ENCODE measurements at places on chromosomes 13 and 19. TPM values are rescaled to one million over a fixed set of nuclear protein-coding genes. Genes with fewer than 3 reads are reported as not detected.
A peak's percentile ranks its signal among the peaks of the same experiment; 100 is the strongest.

Gene FXYD7
- total RNA-seq = not detected

Gene FGF22
- total RNA-seq = not detected

Gene SIGLECL1
- not detected for total RNA-seq

Gene HSPB6
- 241 TPM for total RNA-seq

Gene GALP
- not detected for total RNA-seq

Gene SOX1
- total RNA-seq = not detected

Gene ZNF211
- total RNA-seq = 4.3 TPM

DNA sequence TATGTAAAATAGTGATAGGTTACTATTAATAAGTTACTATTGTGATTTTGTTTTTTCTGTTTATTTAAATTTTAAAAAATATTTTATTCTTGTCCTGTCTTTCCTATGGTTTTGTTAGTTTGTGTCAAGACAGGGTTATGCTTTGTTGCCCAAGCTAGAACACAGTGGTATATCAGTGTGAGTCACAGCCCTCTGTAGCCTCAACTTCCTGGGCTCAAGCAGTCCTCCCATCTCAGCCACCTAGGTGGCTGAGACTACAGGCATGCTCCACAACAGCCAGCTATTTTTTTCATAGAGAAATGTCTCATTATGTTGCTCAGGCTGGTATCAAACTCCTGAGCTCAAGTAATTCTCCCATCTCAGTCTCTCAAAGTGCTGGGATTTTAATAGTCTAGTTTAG lies 99.5 kb downstream of the ZNF675 start:
- no peak overlapping the region for H3K4me3 ChIP-seq
- H3K27me3 ChIP-seq = no peaks in the 10 kb centered on the region
- H3K36me3 ChIP-seq = no peaks in the 10 kb centered on the region
- H3K27ac ChIP-seq = no peak overlapping the region

DNA sequence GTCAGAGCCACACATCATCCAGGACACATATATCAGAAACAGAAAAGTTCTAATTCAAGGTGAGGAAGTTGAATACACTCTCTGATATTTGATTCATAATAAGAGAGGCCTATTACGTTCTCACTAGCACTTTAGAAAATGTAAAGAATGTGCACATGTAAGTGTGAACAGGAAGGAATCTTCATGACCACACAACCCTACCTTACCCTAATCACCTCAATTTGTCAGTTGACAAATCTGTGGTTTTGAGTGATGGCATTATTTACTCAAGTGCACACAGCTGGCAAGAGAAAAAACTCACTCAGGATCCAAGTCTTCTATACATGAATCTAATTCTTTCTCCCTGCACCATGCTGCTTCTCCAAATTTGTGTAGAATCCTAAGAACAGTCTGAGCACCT lies 445.8 kb downstream of the SUCLA2 start:
- no peaks in the 10 kb centered on the region for H3K36me3 ChIP-seq
- H3K27ac ChIP-seq = no peak overlapping the region
- no peak overlapping the region for H3K4me3 ChIP-seq
- DNase-seq = no peak
- H3K4me1 ChIP-seq = no peaks in the 10 kb centered on the region
- no peaks in the 10 kb centered on the region for H3K27me3 ChIP-seq

GRCh38 chr13:20069956-20070355 lies 90.9 kb downstream of the GJA3 start:
- H3K4me3 ChIP-seq = no peak overlapping the region
- H3K36me3 ChIP-seq = peaks cover 35% of the 10 kb centered on the region
- no peak overlapping the region for H3K27ac ChIP-seq
- H3K27me3 ChIP-seq = no peaks in the 10 kb centered on the region
- no peak for DNase-seq
- no peaks in the 10 kb centered on the region for H3K4me1 ChIP-seq

GRCh38 chr13:24116131-24116530 lies 44.4 kb upstream of the SPATA13 start:
- H3K27me3 ChIP-seq = no peaks in the 10 kb centered on the region
- no peak overlapping the region for H3K4me3 ChIP-seq
- H3K27ac ChIP-seq = no peak overlapping the region
- H3K36me3 ChIP-seq = no peaks in the 10 kb centered on the region
- no peak for DNase-seq

DNA sequence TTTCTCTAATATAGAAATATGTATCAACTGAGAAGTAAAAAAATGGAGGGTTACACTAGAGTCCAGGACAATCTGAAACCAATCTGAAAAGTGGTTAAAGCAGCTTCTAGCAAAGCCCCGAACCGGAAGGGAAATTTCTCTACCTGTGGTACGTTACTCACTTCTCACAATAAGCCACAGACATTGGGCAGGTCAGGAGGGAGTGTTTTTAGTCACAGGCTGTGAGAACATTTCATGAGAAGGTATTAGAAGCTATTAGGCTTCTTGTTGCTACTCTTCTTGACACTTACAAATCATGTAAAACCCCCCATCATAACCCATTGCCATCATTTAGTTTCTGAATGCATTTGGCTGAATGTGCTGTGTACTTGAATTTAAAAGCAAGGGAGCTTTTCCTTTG lies 120.9 kb downstream of the NUFIP1 start:
- no peak overlapping the region for H3K4me3 ChIP-seq
- peak overlapping the region; percentile 86 for H3K27ac ChIP-seq
- H3K27me3 ChIP-seq = no peaks in the 10 kb centered on the region
- peaks cover 34% of the 10 kb centered on the region for H3K4me1 ChIP-seq
- H3K36me3 ChIP-seq = no peaks in the 10 kb centered on the region

DNA sequence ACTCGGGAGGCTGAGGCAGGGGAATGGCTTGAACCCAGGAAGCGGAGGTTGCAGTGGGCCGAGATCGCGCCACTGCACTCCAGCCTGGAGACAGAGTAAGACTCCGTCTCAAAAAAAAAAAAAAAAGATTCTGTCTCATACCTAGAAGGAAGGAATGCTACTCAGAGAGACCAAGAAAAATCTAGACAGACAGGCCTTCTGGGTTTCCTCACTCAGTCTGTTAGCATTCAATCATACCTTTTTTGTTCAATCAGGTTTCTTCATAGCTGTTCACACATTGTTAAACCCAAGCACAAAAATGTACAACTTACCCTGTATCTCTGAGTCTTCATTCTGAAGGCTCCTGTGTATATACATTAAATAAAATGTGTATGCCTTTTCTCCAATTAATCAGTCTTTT lies 40.5 kb downstream of the ZNF823 start:
- H3K4me3 ChIP-seq = no peak overlapping the region
- no peaks in the 10 kb centered on the region for H3K27me3 ChIP-seq
- no peaks in the 10 kb centered on the region for H3K36me3 ChIP-seq
- H3K27ac ChIP-seq = no peak overlapping the region
- no peak for DNase-seq

- H3K36me3 ChIP-seq = no peaks in the 10 kb centered on the region
- DNase-seq = no peak
- no peak overlapping the region for H3K4me3 ChIP-seq
- no peak overlapping the region for H3K27ac ChIP-seq
- no peaks in the 10 kb centered on the region for H3K27me3 ChIP-seq
- H3K4me1 ChIP-seq = no peaks in the 10 kb centered on the region
These were observed 209.3 kb downstream of the KCNRG start for GRCh38 chr13:50224534-50224933.

GRCh38 chr19:9671655-9672054 lies 3.2 kb downstream of the ZNF562 start:
- H3K4me3 ChIP-seq = no peak overlapping the region
- no peak for DNase-seq
- H3K27ac ChIP-seq = no peak overlapping the region
- no peaks in the 10 kb centered on the region for H3K27me3 ChIP-seq

DNA sequence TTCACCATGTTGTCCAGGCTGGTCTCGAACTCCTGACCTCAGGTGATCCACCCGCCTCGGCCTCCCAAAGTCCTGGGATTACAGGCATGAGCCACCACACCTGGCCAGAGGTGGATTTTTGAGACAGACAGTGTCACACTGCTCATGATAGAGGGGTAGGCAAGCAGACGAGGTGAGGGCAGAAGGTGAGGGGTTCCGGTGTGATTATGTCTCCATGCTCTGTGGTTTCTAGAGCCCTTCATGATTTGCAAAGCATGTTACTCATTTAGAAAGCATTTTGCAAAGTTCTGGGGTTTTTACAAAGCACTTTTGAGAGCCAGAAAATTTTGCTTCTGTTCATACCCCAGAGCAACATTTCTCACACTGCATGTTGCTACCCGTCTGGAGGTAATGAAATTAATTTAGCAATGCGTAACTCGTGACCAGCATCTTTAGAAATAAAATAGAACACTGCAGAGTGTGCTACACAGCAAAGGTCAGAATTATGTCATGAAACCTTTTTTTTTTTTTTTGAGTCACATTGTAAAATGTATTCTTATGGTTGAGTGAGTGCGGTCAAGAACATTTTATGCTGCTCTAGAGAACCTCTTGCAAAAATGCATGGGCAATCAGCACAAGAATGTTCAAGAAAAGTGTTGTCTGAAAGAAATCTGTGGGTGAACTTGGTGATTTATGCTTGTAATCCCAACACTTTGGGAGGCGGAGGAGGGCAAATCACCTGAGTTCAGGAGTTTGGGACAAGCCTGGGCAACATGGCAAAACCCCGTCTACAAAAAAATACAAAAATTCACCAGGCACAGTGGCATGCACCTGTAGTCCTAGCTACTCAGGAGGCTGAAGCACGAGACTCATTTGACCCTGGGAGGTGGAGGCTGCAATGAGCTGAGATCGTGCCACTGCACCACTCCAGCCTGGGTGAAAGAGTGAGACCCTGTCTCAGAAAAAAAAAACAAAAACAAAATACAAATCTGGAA lies 58.0 kb downstream of the MAP4K1 start:
- DNase-seq = no peak
- H3K27me3 ChIP-seq = no peaks in the 10 kb centered on the region
- peak overlapping the region; percentile 28 for H3K27ac ChIP-seq
- no peaks in the 10 kb centered on the region for H3K4me1 ChIP-seq
- peaks cover 82% of the 10 kb centered on the region for H3K36me3 ChIP-seq
- H3K4me3 ChIP-seq = no peak overlapping the region

DNA sequence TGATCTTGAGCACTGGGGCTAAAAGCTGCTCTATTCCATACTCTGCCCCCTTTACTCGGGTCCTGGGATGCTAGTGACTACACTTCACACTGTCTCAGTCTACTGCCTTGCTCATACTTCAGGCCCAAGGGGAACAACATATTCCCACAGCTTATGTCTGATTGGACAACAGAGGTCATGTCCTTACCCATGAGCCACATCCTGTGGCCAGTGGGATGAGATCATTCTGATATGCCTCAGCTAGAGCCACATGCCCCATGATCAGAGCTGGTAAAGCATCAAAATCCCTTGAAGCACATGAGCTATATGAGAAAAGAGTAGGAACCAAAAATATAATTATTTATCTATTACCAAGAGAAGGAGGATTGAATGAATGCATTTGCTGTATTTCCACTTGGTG lies 290.1 kb upstream of the TSHZ3 start:
- no peak overlapping the region for H3K4me3 ChIP-seq
- no peak overlapping the region for H3K27ac ChIP-seq
- no peaks in the 10 kb centered on the region for H3K4me1 ChIP-seq
- no peak for DNase-seq
- H3K27me3 ChIP-seq = no peaks in the 10 kb centered on the region

- no peaks in the 10 kb centered on the region for H3K36me3 ChIP-seq
- H3K4me1 ChIP-seq = no peaks in the 10 kb centered on the region
- no peak overlapping the region for H3K27ac ChIP-seq
- H3K27me3 ChIP-seq = no peaks in the 10 kb centered on the region
- DNase-seq = no peak
These were observed 211.0 kb downstream of the SLC7A1 start for GRCh38 chr13:29384466-29384865.

DNA sequence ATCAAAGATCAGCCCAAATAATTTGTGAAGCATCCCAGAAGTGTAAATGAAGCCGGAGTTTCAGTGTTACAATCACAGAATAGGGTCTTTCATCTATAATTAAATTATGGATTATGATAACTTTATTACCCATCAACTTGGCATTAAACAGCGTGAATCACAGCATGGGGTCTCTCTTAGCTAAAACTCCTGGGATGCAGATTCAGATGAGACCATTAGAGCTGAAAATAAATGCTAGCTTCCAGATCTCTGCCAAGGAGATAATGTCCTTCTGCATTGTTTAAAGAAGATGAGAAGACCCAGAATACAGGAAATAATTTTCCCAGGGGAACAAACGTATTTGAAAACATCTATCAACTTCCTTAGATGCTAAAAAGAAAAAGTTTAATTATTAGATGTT lies 546.0 kb upstream of the PCDH9 start:
- no peaks in the 10 kb centered on the region for H3K4me1 ChIP-seq
- DNase-seq = no peak
- H3K36me3 ChIP-seq = no peaks in the 10 kb centered on the region
- no peaks in the 10 kb centered on the region for H3K27me3 ChIP-seq
- H3K4me3 ChIP-seq = no peak overlapping the region
- no peak overlapping the region for H3K27ac ChIP-seq

DNA sequence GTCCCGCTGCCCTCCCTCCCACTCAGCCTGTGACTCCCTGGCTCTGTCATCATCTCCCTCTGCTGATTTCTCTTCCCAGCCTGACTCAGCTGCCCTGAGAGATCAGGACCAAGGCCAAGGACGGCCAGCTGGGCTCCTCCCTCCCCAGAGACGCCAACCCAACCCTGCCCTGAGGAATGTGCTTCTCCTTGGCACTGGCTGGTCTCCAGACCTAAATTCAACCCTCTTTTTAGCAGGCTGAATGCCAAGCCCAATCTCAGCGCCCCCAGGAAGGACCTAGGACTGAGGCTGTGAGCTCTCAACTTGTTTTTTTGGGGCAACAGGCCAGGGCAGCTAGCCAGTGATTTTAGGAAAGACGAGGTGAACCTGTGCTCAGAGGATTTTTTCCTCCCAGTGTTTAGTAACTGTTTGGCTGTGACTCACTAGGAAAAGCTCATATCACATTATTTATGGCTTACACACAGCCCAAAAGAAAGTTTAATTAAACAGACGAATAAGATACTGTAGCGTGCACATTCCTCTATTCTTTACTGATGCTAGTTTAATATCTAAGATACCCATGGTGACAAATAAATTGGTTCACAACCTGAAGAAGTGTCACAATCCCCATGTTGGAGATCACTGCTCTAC lies 7.4 kb upstream of the IGFL1 start:
- no peak overlapping the region for H3K27ac ChIP-seq
- H3K27me3 ChIP-seq = peaks cover 12% of the 10 kb centered on the region
- H3K4me1 ChIP-seq = peaks cover 6% of the 10 kb centered on the region
- DNase-seq = peak; percentile 62
- H3K36me3 ChIP-seq = no peaks in the 10 kb centered on the region

- H3K4me1 ChIP-seq = peaks cover 4% of the 10 kb centered on the region
- no peaks in the 10 kb centered on the region for H3K36me3 ChIP-seq
- no peaks in the 10 kb centered on the region for H3K27me3 ChIP-seq
- DNase-seq = no peak
These were observed 38.0 kb upstream of the MRI1 start for GRCh38 chr19:13726323-13726722.

GRCh38 chr13:69331245-69331644 lies 776.4 kb upstream of the ATXN8OS start:
- H3K27me3 ChIP-seq = no peaks in the 10 kb centered on the region
- no peak overlapping the region for H3K4me3 ChIP-seq
- DNase-seq = no peak
- H3K27ac ChIP-seq = no peak overlapping the region

- H3K27me3 ChIP-seq = no peaks in the 10 kb centered on the region
- no peaks in the 10 kb centered on the region for H3K36me3 ChIP-seq
- DNase-seq = no peak
- H3K4me3 ChIP-seq = no peak overlapping the region
- H3K4me1 ChIP-seq = peaks cover 12% of the 10 kb centered on the region
- H3K27ac ChIP-seq = no peak overlapping the region
These were observed 74.9 kb downstream of the SIPA1L3 start for GRCh38 chr19:37981785-37982475.

All from gastrocnemius medialis (tissue), 4 donors.